ENCODE measurements at places on chromosomes 7 and 10. TPM values are rescaled to one million over a fixed set of nuclear protein-coding genes. Genes with fewer than 3 reads are reported as not detected.

DNA sequence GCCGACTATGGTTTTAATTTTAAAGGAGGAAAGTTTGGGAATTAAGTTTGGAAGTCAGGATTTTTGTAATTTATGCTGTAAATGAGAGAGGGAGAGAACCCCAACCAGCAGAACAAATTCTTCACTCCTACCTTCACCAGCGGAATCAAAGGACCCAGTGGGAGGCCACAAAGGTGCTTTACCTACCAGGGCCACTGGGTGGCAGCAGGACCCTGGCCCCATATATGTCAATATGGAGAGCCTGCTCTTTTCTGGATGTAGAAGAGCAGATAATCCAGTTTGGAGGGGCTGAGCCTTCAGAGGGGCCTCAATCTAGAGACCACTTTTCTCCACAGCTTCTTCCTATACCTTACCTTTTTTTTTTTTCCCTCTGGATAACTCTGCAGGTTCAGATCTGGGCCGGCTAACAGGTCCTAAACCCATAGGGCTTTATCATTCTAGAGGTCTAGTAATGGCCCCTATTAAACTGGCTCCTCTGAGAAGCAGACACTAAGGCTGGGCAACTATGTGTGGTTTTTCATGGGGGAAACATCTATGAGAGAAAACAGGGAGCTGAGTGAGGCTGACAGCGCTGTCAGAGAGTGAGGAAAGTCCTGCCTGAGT, 8.5 kb upstream of the SCD start:
- DNase-seq: peak; percentile 63

DNA sequence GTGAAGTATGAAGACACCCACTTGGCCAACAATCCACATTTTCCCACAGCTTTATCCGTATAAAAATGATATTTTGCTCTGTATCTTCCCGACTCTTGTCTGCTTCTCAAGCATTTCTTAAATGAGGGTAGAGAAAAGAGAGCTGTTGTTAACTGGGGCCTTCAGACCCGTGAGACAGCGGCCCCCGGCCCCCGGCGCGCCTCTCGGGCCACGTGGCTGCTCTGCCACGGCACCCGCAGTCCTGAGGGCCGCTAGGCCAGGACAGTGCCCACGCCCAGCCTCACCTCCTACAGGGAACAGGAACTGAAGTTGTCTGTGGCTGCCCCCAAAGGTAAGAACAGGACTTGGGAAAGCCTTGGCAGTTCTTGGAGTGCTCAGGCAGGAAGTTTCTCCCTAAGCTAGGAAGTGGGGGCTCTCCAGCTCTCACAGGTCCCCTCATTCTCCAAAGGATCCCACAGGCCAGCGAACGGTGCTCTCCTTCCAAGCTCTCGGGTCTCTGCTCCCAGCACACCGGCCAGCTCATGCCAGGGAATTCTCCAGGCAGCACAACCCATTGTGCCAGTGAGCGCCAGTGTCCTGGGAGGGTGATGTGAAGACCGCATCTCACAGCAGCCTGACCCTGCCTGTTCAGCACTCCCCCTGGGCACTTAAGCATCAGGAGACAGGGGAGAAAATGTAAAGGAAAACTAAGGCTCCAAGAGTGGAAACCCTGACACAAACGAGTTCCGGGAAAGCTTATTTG, 230.3 kb upstream of the PFKP start:
- no peak for DNase-seq

DNA sequence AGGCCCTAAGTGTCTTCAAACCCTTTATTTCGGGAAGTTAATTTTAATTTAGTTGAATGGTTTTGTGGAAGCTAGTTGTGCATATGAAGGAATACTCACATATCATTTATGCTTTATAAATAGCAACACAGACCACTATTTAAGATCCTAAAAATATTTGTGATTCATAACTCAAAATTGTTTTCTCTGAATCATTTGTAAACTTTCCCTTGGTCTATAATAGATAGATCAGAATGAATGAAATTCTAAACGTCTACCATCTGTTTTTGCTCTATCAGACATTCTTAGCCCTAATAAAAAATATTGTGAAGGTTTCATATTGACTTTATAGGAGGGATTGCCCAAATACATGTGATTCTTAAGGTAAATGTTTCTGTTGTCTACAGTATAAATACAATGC, 43.5 kb downstream of the LOXL4 start:
- DNase-seq: no peak

GRCh38 chr10:86803156-86803555, 46.7 kb downstream of the BMPR1A start:
- no peak for DNase-seq

DNA sequence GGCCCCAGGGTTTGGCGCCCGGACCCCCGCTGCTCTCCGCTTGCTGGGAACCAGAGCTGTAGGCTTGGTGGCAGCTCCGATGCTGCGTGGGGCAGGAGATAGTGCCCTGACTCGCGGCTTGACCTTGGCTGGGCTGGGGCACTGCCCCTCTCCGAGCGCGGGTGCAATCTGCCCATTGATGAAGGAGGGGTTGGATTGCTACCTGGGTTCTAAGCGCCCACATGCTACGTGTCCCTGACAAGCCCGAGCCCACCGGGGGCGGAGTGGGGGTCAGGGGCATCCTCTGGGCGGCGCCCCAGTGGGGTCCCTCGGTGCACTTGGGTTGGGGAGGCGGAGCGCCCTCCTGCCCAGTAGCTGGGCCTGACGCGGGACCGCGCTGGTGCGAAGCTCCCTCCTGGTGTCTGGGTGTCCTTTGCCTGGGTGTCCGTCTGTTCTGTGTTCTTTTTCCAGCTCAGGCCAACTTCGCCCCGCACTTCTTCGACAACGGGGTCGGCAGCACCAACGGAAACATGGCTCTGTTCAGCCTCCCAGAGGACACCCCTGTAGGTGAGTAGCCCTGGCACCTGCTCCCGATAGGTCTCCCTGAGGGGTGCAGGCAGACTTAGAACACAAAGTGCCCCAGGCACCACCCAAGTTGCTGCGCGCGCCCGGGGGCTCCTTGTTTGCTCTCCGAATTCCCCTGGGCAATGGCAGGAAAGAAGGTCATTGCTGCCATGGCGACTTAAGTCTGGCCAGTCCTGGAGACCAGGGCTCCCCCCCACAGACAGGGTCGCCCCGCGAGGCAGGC, 900 bp downstream of the CDHR1 start:
- no peak for DNase-seq

DNA sequence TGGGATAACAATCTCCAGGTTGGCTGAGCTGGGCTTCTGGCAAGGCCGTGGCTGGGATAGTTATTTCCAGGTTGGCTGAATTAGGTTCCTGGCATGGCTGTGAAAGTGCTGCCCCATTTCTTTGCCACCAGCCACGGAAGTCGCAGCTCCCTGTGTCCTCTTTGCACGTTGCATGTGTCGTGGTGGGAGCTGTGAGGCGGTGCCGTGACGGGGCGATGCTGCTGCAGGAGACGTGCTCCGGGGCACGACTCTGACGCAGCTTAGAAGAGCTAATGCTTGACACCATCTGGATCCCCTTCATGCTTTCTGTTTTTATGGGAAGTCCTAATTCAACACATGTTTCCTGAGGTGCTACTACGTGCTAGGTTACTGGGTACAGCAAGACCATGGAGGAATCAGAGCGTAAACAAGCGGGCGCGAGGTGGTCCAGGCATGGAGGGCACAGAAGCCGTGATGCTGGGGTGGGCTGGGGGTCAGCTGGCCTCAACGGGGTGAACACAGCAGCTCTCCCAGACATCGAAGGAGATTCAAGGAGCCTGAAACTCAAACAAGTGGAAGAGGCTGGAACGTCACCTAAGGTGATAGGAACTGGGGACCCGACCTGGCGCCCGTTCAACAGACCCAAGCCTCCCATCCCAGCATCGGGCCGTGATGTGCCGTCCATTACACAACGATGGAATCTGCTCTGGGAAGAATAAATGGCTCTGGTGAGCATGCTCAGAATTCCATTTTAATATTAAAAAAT, 407.1 kb downstream of the DNAJB6 start:
- no peak for DNase-seq

DNA sequence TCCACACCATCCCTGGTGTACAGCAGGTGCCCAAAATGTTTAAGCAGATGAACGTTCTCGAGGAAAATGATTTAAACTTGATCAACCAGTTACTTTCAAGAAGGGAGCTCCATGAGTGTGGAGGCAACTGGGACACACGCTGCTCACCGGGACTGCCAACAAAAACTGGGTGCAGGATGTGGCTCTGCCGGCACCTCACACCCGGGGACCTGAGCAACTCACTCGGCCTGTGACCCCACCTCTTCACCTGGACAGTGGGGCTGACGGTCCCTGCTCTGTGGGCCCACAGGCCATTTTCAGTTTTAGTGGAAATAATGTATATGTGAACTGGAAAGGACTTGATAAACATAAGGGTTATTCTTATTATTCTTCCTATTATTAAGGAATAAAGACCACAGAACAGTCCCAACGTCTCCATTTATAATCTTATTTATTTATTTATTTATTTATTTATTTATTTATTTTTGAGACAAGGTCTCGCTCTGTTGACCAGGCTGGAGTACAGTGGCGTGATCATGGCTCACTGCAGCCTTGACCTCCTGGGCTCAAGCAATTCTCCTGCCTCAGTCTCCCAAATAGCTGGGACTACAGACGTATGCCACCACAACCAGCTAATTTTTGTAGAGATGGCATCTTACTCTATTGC, 60.6 kb downstream of the RGS10 start:
- DNase-seq: no peak

- DNase-seq: no peak
Observed at GRCh38 chr7:28904578-28905048, 53.5 kb downstream of the TRIL start.

- DNase-seq: no peak
Observed at GRCh38 chr7:111734954-111735660, 172.8 kb upstream of the IMMP2L start.

- DNase-seq: no peak
Observed at GRCh38 chr10:100498059-100498458, 21.6 kb downstream of the SEC31B start.

DNA sequence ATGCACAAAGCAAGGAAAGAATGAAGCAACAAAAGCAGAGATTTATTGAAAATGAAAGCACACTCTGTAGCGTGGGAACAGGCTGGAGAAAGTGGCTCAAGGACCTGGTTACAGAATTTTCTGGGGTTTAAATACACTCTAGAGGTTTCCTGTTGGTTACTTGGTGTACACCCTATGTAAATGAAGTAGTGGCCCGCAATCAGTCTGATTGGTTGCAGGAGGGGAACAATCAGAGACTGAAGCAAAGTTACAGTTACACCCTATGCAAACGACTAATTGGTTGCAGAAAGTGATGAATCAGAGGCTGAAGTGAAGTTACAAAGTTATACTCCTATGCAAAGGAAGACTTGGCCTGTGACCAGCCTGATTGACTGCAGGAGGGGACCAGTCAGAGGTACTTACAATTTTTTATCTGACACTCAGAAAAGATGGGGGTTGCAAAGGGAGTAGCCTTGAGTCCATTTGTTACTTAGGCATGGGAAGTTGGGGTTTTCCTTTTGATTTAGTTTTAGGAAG, 3.6 kb upstream of the MTPN start:
- peak; percentile 77 for DNase-seq

DNA sequence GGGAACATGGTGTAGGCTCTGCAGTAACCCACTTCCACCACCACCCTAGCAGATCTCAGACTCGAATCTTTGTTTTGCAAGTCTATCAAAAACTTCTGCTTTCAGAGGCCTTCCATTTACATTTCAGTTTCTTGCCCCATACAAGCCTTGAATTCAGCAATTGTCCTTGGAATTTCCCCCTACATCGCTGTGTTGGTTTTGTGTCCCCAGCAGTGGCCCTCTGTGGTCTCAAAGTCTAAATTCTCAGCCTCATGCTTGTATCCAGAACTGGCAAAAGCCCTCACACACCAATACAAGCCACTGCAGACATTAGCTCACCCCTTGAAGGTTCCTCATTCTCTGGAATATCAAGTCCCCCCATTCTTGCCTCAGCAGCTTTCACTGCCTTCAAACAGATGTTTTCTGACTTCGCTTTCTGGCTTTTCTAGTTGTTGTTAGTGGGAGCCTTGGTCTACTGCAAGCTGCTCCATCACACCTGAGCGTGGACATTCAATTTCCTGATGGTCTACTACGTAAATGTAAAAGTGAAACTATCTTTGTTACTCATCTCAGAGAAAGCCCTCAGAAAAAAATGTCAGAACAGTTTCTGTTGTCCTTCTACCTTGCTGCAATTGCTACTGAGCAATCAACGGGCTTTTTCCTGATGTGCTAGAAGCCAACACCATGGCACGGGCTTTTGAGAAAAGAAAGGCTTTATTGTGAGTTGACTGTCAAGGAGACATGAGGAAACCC, 1.8 kb upstream of the NUB1 start:
- DNase-seq: no peak

- no peak for DNase-seq
Observed at GRCh38 chr7:151384352-151384697, 25.5 kb downstream of the WDR86 start.

GRCh38 chr7:45610019-45610418, 35.9 kb downstream of the ADCY1 start:
- no peak for DNase-seq

- no peak for DNase-seq
Observed at GRCh38 chr7:5657901-5658300, 123.6 kb downstream of the RNF216 start.

GRCh38 chr7:129373651-129374428, 60.4 kb upstream of the STRIP2 start:
- DNase-seq: no peak

- DNase-seq: no peak
Observed at GRCh38 chr7:36635091-36635490, 89.2 kb downstream of the AOAH start.

- no peak for DNase-seq
Observed at GRCh38 chr10:121928528-121928884, 675 bp upstream of the ATE1 start.

- no peak for DNase-seq
Observed at GRCh38 chr10:72764151-72764550, 72.2 kb downstream of the MCU start.

DNA sequence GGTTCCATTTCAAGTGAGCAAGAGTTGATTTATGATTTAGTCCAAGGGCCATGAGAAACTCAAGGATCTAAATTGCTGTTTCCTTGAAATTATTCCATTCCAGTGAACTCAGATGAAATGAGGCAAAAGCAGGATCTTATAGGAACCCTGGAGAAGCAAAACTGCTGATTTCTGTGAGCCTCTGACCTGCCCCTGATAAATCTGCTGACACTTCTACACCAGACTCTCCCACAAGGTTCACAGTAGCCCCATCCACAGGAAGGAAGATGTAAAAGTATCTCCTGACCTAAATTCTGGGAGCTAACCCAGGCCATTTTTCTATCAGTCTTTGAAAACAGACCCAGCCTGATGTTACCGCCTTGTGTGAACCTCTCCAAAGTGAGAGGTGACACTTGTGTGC, 987.6 kb upstream of the AUTS2 start:
- no peak for DNase-seq

The ACTL6B gene
- not detected for polyA plus RNA-seq

The FANK1 gene
- polyA plus RNA-seq: 2.0 TPM

The ANKRD30A gene
- polyA plus RNA-seq: not detected

The SCART1 gene
- 0.90 TPM for polyA plus RNA-seq

The RSPH10B gene
- 0.15 TPM for polyA plus RNA-seq

The CEP55 gene
- polyA plus RNA-seq: 13.8 TPM

The HYAL4 gene
- polyA plus RNA-seq: not detected

The ALKBH4 gene
- 7.8 TPM for polyA plus RNA-seq

The LRRTM3 gene
- polyA plus RNA-seq: not detected

The PON1 gene
- polyA plus RNA-seq: not detected

The MAGI2 gene
- polyA plus RNA-seq: 0.28 TPM

The SFRP5 gene
- not detected for polyA plus RNA-seq

The SLC13A1 gene
- not detected for polyA plus RNA-seq

The PCLO gene
- 0.04 TPM for polyA plus RNA-seq

The MUC3A gene
- polyA plus RNA-seq: not detected
